Amniotic stem cell (primary cell): ENCODE measurements at places on chromosomes 6 and 20.

DNA sequence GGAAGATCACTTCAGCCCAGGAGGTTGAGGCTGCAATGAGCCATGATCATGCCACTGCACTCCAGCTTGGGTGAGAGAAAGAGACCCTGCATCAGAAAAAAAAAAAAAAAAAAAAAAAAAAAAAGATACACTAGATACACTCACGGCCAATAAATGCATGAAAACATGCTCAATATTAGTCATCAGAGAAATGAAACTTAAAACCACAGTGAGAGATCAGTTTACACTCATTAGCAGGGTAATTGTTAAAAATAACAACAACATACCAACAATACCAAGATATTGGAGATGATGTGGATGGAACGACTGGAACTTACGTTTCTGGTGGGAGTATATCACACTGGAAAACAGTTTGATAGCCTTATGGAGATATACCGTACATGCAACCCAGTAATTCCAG, 29.9 kb downstream of the HS3ST5 start:
- DNase-seq, result no peak

DNA sequence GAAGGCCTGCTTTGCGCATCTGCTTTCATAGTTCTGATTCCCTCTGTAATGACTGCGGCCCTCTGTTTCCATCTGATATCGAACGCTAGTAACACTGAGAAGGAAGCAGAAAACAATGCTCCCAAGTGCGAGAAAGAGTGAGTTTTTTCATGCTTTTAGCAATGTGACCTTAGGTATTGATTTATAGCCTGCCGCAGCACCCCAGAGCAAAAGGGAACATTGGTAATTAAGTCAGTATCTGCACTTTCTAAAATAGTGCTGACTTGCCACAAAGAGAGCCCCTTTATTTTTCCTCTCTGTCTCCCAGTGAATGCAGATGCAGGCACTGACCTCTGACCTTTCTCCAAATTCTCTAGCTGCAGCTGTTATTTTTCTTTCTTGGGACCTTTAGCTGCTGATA, 129.8 kb downstream of the HDGFL1 start:
- DNase-seq, result no peak

DNA sequence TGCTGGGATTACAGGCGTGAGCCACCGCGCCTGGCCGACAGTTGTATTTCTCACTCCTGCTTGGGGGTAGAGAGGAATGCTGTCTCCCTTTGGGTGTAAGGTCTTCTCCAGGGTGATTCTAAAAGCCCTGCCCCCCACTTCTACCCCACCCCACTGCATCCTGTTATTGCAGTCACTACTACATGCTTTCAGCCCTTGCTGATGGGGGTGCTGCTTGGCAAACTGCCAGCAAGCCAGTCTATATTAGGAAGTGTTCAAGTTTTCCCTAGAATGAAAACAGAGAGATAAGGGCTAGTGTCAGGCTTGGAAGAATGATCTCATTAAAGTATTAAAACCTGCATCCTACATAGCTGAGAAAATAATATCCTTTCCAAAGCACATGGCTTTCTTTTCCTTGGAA, 31.3 kb downstream of the TTI1 start:
- no peak for DNase-seq

DNA sequence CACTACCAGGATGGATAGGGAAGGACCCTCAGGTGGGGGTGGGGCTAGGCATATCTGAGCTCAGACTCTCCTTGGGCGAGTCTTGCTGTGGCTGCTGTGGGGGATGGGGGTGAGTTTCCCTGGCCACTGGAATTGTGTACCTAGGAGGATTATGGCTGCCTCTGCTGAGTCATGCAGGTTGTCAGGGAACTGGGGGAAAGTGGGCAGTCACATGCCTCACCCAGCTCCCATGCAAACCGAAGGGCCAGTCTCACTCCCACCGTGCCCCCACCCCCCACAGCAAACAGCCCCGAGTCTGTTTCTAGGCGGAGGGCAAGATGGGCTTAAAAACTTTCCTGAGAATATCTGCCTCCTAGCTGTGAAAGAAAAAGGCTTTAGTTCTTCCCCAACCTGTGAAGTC, 210.3 kb upstream of the FERMT1 start:
- DNase-seq, result no peak

- no peak for DNase-seq
These were observed 2.8 kb downstream of the FOXS1 start for GRCh38 chr20:31842471-31843157.

DNA sequence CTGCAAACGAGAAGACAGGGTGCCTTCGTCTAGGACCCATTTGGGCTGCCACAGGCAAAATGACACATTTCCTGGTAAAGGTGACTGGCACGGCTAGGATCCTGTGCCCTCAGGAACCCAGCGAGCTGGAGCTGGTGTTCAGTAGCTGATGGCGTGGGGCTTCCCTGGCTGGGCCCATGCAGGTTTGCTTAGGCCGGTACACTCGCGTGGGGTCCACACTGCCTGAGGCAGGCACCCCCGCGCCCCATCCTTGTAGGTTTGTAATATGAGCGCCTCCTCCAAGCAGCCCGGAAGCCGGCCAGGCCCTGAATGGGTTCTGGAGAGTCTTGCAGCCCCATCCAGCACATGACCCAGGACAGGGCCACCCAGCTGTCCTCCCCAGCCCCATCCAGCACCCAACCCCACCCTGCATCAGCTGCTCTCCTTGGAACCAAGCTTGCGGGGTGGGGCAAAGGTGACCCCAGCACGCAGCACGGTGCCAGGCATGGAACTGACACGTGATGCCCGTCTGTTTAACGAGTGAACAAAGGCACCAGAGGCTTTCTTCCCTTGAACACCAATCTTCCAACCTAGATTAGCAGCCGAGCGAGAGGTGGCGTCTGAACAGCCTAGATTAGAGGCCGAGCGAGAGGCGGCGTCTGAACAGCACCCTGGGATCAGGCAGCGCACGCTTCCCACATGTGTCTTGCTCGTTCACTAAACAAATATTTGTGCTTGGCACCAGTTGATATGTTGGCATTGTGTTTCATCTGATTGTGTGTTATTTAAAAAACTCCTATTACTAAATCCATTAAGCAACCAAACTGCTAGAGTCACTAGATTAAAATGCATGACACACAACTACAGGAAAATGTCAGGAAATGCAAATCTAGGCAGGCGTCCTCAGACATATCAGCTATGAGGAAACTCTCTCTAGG, 112.1 kb downstream of the DLL1 start:
- no peak for DNase-seq

DNA sequence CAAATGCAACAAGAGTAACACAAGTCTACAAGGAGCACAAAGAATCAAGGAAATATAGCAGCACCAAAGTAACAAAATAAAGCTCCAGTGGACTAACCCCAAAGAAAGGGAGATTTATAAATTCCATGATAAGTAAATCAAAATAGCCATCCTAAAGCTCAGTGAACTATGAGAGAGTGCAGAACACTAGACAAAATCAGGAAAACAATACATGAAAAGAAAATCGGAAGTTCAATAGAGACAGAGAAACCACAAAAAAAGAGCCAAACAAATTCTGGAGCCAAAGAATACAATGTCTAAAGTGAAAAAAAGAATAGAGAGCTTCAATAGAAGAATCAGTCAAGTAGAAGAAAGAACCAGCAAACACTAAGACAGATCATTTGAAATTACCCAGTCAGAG, 247.3 kb upstream of the TENT5A start:
- DNase-seq, result no peak

GRCh38 chr20:53660947-53661381, 67.3 kb upstream of the ZNF217 start:
- no peak for DNase-seq

DNA sequence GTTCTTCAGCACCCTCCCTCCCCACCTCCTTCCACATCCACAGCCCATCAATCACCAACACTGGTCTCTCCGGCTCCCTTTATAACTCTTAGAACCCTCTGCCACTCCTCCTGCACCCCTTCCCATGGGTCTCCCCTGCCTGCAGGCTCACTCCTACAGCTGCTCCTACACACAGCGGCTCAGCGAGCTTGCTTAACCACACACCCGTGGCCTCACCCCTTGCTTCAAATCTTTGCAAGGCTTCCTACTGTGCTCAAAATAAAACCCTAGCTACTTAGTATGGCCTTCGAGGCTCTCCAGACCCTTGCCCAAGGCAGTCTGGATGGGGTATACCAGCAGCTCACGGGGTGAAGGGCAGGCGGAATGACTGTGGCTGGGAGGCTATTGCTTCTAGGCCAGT, 63.7 kb downstream of the JPH2 start:
- no peak for DNase-seq

DNA sequence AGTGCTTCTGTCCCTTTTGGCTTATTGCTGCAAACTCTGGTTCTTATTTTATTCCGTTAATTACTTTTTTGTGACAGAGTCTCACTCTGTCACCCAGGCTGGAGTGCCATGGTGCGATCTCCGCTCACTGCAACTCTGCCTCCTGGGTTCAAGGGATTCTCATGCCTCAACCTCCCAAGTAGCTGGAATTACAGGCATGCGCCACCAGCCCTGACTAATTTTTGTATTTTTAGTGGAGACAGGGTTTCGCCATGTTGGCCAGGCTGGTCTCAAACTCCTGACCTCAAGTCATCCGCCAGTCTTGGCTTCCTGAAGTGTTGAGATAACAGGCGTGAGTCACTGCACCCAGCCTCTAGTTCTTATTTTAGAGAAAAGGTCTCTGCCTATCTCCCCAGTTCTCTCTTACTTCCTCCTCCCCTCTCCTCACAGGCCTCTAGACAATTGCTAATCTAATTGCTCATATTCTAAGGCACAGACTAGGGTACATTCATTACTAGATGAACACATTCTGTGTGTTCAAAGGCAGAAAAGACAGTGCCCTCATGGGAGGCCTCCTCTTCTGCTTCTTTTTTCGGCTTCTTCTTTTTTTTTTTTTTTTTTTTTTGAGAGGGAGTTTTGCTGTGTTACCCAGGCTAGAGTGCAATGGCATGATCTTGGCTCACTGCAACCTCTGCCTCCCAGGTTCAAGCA, 27.0 kb downstream of the EDEM2 start:
- DNase-seq, result no peak
